ENCODE measurements at places on chromosomes 13 and 19.

- DNase-seq: no peak
Observed at GRCh38 chr19:32598022-32598421, 17.0 kb downstream of the PDCD5 start.

- DNase-seq: no peak
Observed at GRCh38 chr13:91346850-91347201, 661 bp upstream of the MIR17HG start.

- peak; percentile 43 for DNase-seq
Observed at GRCh38 chr19:48608798-48609263, 2.3 kb downstream of the SPACA4 start.

DNA sequence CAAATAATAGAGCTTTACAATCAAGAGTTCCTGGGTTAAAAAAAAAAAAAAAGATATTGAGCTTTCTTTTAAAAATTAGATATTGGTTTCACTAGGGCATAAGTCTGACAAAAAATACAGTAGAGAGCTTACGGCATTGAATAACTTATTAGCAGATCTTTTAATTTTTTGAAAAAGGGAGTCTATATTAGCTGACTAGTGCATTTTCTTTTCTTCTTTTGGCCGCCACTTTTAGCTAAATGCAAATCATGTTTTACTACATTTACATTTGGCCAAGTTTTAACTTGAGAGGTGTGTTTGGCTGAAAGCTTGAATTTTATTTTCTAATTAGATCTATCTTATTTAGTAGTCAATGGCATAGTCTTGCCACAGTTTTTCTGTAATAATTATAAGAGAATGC is 43.4 kb downstream of the SPRY2 start:
- no peak for DNase-seq

DNA sequence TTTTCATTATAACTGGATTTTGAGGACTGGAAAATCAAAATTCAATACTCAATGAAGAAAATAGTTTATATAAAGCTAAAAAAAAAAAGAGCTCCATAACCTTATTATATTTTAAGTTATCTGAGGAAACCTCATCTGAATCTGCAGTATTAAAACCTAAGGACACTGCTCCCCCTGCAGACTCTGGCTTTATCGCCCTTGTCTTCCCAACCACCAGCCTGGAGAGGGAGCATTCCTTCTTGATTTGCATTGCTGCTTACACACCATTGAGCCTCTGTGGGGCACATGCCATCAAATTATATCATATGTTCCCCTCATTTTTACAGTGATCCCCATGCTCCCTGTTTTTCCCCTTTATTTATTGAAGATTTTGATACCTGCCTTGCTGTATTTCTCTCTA is 871.4 kb upstream of the GPC6 start:
- DNase-seq: no peak

- DNase-seq: peak; percentile 79
Observed at GRCh38 chr19:2648528-2648937, 54.0 kb downstream of the GNG7 start.

- peak; percentile 13 for DNase-seq
Observed at GRCh38 chr19:19628501-19629134, 598 bp upstream of the LPAR2 start.

DNA sequence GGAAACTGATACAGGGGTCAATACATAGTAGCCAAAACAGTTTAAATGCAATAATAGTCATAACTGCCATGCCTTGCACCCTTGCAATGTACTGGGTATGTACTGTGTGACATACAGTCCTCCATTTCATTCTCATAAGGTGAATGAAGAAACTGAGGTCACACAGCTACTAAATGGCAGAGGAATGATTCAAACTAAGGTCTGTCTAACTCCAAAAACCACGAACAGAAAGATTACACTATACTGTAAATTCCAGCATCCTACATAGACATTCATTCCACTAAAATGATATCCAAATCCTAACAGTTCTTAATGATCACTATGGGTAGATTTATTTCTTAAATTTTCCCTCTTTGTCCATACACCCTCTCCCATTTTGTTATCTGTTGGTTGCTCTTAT is 238.1 kb upstream of the SERP2 start:
- no peak for DNase-seq

DNA sequence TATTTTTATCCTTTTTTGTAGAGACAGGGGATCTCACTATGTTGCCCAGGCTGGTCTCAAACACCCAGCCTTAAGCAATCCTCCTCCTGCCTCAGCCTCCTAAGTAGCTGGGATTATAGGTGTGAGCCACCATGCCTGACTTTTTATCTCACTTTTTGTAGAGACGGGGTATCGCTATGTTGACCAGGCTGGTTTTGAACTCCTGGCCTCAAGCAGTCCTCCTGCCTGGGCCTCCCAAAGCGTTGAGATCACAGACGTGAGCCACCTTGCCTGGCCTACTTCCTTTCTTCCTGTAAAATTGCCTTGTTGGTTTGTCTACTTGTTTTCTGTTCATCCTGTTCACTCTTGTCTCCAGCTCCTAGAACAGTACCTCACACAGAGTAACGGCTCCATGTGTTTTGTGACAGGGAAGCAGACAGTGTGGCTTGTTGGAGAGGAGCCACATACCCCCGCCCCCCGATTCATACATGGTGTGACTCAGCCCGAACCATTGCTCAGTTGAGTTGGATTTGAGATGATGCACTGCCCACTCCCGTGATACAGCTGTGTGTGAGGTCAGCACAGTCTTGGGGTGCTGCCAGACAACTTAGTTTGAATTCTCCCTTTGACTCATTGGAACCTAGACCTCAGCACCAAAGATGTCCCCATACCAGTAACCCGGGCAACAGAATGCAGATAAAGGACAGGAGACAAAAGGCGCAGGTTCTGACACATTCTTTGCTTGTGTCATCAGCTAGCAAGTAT is 34.2 kb downstream of the GPR42 start:
- peak; percentile 91 for DNase-seq

DNA sequence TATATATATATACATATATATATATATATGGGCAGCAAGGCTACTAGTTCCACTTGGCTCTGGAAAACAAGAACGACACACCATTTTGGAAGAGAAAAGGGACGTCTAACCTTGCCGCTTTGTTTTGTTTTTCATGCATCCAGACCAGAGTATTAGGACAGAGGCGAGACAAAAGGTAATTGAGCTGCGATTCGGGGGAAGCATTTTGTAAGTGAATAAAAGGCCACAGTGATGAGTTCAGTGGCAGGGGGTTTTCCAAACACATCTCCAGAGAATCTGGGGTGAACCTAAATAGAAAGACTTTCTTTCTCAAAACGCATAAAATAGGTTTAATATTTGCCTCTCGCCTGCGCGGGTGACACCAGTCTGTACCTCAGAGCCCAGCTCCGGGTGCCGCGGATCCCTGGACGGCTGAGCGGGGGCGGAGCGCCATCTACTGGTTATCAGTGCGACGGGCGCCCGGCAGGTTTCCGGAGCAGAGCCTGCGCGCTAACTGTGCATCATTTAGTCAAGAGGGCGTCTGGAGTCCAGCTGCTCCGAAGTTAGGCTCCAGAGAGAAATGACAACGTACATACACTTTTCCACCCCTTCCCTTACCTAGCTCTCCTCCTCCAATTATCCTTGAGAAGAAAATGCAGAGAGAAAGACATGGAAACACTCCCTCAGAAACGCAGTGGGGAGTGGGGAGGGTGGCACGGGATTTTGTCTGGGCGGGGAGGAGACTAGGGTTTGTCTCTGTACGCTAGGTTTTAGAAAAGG is 262.3 kb downstream of the TBC1D4 start:
- peak; percentile 67 for DNase-seq

- DNase-seq: no peak
Observed at GRCh38 chr13:44698066-44698465, 121.9 kb upstream of the TSC22D1 start.

GRCh38 chr19:39557811-39558623 is 18.1 kb upstream of the EID2 start:
- DNase-seq: no peak

DNA sequence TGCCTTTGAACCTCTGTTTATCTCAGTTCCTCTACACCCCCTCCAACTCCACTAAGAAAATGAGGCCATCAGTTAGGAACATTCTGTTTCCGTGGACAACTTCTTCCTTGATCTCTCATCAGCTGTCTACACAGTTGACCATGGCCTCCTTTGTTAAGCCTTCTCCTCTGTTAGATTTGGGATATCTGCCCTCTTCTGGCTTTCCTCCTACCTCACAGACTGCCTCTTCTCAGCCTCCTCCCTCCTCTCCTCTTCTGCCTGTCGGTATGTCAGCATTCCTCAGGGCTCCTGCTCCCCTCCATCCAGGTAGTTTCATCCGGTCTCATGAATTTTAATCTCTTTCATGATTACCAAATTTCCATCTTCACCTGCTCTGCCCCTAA is 454.9 kb downstream of the FOXO1 start:
- DNase-seq: no peak

GRCh38 chr19:995051-995827 is 5.0 kb upstream of the GRIN3B start:
- DNase-seq: no peak

DNA sequence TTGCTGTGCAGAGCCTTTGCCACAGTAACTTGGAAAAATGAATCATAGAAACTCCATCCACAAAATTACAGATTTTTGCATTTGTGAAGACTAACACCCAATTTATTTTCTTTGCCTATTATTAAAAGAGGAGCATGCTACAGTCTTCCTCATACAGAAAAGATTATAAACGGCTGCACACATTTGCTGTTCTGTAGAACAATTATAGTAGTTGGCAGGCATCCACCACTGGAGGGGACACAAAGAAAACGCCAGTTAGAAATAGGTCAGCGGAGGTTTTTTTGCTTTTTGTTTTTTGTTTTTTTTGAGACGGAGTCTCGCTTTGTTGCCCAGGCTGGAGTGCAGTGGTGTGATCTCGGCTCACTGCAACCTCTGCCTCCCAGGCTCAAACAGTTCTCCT is 51.6 kb downstream of the SACS start:
- DNase-seq: no peak

DNA sequence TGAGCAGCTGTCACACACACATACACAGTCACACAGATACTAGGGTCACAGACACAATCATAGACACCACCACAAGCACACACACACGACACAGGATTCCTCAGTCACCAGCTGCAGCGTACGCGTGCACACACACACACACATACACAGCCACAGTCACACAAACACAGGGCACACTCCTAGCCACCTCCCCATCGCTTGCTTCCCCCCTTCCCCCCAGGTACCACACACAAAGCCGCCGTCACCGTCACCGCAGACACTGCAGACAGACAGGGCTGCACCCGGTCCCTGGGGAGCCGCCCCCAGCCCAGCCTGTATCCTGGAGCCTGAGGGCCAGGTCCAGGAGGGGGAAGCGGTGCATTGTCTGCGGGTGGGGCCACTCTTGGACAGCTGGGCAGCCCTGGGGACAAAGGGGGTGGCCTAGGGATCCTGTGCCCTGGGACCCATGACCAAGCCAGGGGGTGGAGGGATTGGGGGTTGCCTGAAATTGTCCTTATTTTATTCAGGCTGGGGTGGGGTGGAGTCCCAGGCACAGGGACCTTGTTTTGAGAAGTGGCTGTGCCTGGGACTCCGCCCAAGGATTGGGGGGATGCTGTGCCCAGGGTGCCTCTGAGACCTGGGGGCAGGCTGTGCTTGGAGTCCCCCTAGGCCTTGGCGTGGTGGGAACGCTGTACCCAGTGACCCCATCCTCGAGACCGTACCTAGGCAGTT is 957 bp downstream of the NUMBL start:
- peak; percentile 15 for DNase-seq

- peak; percentile 100 for DNase-seq
Observed at GRCh38 chr13:79749984-79750551, 269.1 kb downstream of the NDFIP2 start.

- no peak for DNase-seq
Observed at GRCh38 chr13:98309569-98310335, 132.7 kb upstream of the RNF113B start.

DNA sequence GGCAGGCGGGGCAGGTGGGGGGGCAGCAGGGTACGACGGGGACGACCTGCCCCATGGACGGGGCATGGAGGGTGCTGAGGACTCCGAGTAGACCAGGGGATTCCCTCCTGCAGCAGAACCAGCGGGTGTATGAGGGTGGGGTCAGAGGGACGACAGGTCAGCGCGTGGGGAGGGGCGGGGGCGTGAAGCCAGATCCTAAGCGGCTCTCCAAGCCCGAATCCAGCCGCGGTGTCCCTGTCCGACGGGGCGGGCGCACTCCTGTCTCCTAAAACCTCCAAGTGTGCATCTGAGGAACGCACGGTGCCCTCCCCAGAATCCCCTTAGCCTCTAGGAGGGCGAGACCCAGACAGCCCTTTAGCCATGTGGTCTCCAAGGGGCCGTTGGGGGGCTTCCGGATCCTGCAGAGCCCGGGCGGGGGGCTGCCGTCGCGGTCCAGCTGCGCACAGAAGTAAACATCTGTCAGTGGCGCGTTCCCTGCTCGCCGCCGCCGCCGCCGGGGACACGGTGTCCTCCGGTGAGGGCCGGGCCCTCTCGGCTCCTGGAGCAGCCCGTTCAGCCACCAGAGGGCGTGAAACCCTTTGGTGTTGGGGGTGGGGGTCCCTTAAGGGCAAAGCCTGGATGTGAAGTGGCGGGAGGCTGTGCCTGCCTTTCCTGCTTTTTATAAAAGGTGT is 730 bp downstream of the NRTN start:
- DNase-seq: peak; percentile 24

DNA sequence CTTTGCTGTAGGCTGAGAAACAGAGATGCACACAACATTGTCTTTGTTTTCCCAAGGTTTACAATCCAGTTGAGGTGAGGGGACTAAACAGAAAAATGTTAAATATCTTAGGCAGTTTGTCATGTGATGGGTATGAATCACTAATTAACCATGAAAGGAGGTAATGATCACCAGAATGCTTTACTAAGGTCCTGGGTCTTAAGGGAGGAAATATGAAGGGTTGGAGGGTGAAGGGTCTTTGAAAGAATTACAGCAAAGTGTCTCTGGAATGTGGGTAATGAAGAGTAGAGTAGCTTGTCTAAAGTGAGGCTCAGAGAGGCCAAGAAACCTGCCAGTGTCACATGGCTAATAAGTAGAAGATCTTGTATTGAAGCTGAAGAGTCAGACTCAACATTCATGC is 19.0 kb downstream of the BIVM start:
- peak; percentile 25 for DNase-seq

- DNase-seq: no peak
Observed at GRCh38 chr19:41699231-41699967, 9.0 kb upstream of the CEACAM5 start.

GRCh38 chr13:33610438-33611120 is 207.4 kb upstream of the RFC3 start:
- no peak for DNase-seq

- DNase-seq: no peak
Observed at GRCh38 chr13:107376341-107377125, 808.6 kb upstream of the ARGLU1 start.

- DNase-seq: no peak
Observed at GRCh38 chr19:2791876-2792275, 6.6 kb downstream of the THOP1 start.

DNA sequence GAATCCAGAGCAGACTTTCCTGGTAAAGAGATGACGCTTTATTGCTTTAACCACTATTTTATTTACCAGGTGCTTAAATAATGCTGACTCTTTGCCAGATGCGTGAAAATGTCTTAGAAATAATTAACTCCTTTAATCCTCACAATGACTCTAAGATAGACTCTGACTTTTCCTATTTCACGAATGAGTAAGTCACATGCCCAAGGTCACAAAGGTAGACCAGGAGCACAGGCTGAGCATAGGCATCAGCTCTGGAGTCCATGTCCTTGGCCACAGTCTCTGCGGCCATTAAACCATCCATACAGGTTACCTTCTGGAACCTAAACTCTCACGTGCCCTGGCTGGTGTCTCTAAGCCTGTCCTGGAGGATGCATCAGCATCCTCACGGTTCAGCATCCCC is 87.3 kb downstream of the ERCC5 start:
- DNase-seq: no peak

GRCh38 chr13:62014299-62014698 is 598.6 kb upstream of the PCDH20 start:
- no peak for DNase-seq
